ENCODE measurements at places on chromosomes 2 and 18.

DNA sequence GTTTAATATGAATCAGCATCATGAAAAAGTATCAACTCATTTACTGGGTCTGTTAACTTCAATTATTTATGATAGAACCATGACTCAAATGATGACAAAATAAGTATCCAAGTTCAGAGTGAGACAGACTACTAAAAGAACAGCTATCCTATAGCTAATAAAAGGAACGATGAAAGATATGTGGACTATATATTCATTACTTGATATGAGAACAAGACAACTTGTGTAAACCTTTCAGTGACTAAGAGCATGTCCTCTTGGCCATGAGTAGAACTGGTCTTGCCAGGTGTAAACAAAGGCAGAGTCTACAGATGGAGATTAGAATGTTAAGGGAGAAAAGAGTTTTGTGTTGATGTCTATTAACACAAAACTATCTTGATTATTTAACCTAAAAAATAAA is 360.4 kb upstream of the ZC3H15 start:
- no peak for DNase-seq

DNA sequence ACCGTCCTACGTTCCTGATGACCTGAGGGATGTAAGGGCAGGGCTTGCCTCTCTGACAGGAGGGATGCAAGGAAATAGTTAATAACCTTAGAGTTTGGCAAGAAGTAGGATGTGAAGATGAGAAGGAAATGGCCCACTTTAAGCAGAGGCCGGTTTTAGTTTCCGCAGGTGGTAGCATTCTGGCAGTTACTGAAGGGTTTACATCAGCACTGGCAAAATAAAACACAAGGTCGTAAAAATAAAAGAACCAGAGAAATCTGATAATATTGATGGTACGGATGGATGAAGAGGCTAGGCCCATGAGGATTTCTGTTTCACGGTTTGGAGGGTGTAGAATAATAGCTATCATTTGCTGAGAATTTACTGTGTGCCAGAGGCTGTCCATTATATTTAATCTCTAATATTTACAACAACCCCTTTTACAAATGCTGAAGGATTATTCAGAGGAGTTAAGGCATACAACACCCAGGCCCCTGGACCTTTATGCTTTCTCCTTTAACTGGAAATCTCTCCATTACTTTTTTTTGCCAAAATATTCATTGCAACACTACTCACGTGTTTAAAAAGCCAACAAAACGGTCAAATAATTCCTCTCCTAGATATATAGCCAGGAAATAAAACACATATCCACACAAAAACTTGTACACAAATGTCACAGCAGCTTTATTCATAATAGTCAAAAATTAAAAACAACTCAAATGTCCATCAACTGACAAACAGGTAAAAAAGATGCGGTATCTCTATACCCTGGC is 28.5 kb downstream of the DAPL1 start:
- DNase-seq = no peak

DNA sequence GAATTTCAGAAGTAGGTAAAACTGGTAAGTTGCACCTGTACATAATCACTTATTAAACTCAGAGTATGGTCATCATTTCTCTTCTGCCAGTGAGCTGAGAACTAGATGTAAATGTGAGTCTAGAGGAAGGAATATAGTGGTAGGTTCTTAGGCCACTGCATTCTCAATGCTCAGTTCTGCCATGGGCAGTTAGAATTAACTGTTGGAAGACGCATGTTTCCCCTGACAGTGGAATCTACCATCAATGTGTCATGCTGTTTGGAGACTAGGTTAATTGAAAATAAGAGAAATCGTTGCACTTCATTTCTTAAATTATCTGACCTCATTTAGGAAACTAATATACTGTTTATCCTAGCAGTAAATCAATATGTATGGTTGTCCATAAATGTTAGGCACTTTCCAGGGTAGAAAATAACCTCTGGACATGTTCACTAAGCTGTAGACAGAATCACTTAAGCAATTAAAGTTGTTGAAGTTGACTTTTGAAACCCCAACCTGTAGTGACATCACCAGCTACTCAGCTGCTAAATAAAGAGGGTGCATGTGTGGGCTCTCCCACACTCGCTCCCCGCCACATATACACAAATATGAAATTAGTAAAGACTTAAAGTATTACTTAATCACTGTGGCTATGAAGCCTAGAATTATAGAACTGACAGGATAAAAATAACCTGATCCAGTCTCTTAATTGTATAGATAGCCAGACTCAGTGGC is 91.5 kb upstream of the NOSTRIN start:
- no peak for DNase-seq

GRCh38 chr2:109516445-109517117 is 97.2 kb downstream of the SEPTIN10 start:
- DNase-seq = no peak

GRCh38 chr18:36974686-36975085 is 145.8 kb downstream of the KIAA1328 start:
- DNase-seq = no peak

DNA sequence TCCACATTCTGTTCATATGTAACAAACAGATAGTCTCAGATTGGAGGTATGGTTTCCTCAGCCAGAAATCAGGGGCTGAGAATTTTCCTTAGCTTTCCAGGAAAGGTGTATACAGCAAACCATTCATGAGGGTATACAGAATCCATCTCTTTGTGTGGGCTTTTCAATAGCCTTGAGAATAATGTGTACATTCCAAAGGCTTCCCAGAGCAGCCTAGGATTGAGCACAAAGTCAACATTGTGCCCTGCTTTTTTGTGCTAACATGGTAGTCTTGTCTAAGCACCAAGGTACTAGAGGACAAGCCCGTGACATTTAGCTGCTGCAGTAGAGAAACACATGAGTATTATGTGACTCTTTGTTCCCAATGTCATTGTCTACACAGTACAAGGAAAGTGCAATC is 322.1 kb upstream of the TANK start:
- no peak for DNase-seq

GRCh38 chr2:17191223-17191622 is 327.0 kb downstream of the RAD51AP2 start:
- DNase-seq = no peak

DNA sequence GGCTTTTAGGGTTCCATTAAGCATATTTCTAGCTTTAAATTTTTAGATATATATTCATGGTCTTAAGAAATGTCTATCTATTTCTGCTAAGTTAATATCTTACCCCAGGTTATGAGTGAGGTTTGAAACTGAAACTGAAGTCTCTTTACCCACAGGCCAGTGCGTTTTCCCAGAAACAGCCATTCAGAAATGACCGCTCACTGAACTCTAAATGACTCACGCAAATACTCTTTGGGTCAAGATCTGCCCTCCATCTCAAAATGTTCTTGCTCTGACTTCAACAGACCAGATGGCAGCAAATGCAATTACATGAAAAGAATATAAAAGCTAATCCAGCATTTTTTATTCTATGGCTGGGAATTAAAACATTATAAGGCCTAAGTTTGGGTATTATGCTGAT is 315.2 kb downstream of the TDRD15 start:
- DNase-seq = no peak

DNA sequence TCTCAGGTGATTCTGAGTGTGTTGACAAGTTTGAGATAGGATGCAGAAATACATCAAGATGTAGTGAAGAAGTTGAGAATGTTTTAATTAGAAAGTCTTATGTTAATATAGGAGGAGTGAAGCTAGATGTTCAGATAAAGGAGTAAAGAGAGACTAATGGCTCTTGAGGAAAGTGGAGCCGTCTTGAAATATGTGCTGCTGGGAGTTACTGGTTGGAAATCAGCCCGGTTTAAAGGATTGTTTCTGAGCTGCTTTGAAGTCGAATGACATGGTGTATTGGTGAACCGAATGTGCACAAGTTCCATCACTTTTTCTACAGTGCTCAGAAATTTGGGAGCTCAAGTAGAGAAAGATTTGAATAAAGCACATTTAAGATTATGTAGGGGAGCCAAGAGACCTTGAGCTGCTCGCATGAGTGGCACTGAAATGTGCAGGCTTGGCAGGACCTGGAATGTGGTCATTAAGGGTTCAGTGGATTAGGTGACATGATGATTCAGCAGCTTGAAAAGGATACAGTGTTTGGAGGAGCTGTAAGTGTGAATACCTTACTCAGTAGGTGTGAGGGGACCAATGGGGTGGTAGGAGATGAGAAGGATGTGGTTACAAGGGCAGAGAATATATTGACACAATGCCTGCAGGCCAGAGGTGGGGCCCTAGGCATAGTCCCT is 68.6 kb downstream of the CAB39 start:
- peak; percentile 11 for DNase-seq

DNA sequence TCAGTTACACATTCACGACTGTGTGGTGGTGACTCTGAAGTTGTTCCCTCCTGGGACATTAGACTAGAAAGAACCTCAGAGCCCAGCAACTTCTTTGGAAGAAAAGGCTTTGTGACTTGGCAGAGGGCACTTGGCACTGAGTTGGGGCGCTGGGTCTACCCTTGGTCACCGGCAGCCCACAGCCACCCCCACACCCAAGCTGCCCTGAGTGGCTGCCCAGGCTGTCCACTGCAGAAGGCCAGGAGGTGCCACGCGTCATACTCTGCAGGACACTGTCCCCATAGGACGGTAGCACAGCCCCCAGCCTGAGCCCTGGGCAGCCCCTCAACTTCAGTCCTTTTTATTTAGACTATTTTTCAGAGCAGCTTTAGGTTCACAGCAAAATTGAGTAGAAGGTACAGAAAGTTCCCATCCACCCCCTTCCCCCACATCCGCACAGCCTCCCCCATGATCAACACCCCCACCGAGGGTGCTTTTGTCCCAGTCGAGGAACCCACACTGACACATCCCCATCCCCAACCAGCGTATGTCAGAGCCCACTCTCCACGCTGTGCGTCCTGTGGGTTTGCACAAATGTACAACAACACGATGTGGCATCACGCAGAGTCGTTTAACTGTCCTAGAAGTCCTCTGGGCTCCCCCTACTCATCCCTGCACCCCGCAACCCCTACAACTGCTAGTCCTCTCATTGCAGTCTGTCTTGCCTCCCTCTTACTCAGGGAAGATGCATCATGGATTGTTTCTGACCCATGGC is 1.1 kb downstream of the PRLH start:
- DNase-seq = no peak
